Fibroblast of gingiva (primary cell): ENCODE measurements at places on chromosomes 1 and 21.

DNA sequence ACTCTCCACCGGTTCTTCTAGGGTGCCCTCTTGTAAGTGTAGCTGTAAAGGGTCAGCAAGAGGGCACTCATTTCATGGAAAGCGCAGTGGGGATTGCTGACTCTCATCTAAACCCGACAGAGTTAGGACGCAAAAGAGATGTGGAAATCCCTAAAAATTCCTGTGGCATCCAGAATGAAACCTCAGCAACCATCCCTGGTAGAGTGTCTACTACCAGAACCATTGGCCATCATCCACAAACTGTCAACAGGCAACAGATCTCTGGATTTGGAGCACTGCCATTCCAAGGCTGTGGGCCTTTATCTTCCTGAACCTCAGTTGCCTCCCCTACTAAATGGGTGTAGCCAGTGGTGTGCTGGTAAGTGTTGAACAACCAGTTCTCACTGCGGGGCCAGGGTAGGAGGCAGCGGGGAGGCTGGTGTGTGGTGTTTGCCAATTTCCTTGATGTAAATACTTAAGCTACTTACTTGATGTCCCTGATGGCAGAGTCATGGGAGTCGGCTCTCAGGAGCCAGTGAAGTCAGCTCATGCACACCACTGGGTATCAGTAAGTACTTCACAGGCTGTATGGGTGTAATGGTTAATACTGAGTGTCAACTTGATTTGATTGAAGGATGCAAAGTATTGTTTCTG, 195.8 kb downstream of the KAZN start:
- no peak for DNase-seq

- no peak for DNase-seq
Measured at GRCh38 chr1:229184066-229184465, 86.8 kb upstream of the RAB4A start.

DNA sequence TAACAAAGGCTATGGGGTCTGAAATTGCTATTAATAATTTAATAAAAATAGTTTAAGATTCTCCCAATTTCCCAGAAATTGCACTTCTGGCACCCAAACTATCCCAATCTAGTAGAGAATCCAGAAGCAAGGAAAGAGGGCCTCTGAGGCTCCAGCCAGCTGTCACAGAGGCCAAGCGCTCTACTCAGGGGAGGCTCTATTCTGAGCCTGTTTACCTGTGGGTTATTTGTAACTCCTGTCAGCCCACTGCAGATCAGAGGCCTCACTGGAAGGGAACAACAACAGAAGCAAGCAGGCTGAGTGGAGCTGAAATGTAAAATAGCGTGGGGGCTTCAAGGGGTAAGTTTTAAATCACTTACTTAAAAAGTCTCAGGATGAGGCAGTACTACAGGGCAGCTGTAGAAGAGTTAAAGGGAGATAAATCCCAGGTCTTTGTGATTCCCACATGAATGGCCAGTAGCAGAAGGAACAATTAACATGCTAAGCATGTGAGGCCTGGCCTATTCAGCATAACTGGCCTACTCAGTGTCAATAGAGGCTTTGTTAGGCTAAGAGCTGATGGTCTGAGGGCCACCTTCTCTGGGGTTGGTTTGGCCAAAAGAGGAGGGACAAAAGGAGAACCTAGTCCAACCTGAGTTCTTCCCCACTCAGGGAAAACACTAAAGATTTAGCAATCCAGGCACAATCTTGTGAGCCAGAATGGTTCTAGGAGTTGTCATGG, 12.8 kb downstream of the ZNF687 start:
- DNase-seq: no peak

DNA sequence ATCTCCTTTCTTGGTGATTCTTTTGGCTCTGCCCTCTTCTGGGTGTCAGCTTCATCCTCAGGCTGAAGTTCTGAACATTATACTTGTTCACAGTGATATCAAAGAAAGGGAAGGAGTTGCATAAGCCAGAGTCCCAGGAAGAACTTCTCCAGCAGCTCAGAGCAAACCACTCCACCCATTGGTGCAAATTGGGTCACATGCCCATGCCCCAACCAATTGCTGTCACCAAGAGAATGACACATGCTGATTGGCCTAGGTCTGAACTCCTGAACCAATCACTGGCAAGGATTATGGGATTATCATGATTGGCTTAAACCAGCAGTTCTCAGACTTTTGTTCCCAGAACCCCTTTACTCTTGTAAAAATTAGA, 256.5 kb upstream of the TMEM51 start:
- no peak for DNase-seq

GRCh38 chr1:21069549-21069948, 107.1 kb downstream of the EIF4G3 start:
- DNase-seq: peak; percentile 82

GRCh38 chr1:30335389-30335996, 387.9 kb downstream of the MATN1 start:
- no peak for DNase-seq

- peak; percentile 26 for DNase-seq
Measured at GRCh38 chr1:20725189-20726117, 7.0 kb downstream of the SH2D5 start.

DNA sequence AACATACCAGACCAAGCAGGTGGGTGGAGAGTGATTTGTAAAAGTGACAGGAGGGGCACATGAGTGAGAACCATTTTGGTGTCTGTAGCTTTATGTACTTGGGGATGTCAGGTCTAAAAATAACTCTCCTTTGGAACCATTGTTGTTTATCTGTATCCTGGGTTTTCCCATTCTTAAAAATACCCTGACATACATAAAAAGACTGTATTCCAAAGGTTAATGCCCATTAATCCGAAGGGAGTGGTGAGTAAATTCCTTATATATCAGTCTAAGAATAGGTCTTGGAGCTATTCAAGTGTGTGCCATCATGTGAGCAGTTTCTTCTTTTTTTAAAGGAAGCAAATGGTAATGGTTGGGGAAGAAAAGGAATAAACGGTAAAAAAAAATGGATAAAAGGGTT, 117.5 kb downstream of the TGFB2 start:
- no peak for DNase-seq

- no peak for DNase-seq
Measured at GRCh38 chr1:233491953-233492620, 121.8 kb upstream of the KCNK1 start.

DNA sequence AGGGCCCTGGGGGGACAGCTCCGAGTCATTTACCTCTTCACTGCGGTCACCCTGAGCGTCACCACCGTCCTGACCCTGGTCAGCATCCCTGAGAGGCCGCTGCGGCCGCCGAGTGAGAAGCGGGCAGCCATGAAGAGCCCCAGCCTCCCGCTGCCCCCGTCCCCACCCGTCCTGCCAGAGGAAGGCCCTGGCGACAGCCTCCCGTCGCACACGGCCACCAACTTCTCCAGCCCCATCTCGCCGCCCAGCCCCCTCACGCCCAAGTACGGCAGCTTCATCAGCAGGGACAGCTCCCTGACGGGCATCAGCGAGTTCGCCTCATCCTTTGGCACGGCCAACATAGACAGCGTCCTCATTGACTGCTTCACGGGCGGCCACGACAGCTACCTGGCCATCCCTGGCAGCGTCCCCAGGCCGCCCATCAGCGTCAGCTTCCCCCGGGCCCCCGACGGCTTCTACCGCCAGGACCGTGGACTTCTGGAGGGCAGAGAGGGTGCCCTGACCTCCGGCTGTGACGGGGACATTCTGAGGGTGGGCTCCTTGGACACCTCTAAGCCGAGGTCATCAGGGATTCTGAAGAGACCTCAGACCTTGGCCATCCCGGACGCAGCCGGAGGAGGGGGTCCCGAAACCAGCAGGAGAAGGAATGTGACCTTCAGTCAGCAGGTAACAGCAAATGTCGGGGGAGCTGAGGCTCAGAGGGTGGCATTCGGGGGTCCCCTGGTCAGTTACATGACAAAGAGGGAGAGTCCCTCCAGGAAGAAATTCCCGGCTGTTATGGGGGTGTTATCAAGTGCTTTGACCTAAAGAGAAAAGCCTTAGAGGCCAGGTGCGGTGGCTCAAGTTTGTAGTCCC, 12.6 kb downstream of the SLC45A1 start:
- no peak for DNase-seq

GRCh38 chr1:93395195-93395594, 49.5 kb downstream of the DR1 start:
- no peak for DNase-seq

- DNase-seq: no peak
Measured at GRCh38 chr1:28928314-28928941, 14.1 kb downstream of the EPB41 start.

GRCh38 chr1:108663074-108663473, 2.2 kb upstream of the HENMT1 start:
- no peak for DNase-seq

DNA sequence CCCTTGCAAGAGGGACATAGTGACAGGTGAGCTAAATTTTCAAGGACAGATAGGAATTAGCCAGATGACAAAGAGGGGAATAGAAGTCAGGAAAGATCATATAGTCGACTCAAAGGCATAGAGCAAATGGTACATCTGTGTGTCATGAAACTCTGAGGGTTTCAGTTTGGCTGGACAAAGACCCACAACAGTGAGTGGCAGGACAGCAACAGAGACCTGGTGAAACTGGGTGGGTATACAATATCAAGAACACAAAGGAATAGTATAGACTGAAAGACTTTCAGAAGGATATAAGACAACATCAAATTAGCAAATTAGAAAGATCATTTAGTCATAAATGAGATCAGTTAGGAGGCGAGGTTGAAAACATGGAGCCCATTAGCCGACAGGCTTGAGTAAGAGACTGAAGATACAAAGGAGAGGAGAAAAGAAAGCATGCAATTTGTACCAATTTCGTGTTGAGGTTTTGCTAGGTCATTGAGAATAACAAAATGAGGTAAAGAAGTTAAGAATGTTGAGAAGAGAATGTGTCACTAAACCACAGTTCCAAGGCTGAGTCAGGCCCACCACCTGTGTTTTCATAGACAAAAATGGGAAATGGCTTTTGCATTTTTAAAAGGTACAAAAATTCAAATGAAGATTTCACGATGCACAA, 213.8 kb downstream of the HHIPL2 start:
- DNase-seq: no peak

- peak; percentile 24 for DNase-seq
Measured at GRCh38 chr1:155083865-155084721, 5.5 kb downstream of the EFNA3 start.

GRCh38 chr1:24392982-24393650, 20.5 kb downstream of the STPG1 start:
- no peak for DNase-seq

DNA sequence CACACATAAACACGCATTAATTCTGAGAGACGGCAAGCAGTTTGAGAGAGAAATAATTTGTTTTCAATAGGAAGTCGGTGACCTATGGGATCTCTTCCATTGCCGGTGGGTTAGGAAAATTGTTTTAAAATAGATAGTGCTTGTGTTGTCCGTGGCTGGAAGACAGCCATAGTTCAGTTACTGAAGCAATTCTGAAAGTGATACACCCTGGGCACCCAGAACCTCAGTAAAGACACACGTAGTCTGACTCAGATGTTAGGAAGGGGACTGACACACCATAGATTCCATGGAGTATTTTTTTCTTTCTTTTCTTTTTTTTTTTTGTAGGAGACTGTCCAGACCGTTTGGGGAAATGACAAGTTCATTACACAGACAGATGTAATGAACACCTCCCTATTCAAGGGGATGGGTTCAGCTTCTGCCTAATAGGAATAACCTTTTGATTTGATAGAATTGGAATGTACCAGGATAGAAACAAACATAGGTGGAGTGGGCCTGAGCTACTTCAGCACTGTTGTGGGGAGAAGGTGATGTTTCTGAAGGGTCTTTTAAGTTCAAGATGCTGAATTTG, 1.6 kb downstream of the C1orf21 start:
- DNase-seq: peak; percentile 89

DNA sequence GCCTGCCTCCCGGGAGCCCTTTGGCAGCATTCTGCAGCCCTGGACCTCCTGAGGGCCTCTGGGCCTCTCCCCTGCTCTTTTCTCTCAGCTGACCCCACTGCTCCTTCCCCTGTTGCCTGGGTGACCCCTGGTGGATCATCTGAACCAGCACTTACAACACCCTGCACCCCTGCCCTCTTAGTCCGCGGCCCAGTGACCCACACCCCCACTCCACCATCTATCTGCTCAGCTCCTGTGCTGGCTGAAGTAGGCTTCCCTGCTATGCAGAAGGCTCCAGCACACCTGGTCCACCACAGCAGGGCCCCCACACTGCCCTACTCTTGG, 74.0 kb downstream of the DMRTA2 start:
- no peak for DNase-seq

DNA sequence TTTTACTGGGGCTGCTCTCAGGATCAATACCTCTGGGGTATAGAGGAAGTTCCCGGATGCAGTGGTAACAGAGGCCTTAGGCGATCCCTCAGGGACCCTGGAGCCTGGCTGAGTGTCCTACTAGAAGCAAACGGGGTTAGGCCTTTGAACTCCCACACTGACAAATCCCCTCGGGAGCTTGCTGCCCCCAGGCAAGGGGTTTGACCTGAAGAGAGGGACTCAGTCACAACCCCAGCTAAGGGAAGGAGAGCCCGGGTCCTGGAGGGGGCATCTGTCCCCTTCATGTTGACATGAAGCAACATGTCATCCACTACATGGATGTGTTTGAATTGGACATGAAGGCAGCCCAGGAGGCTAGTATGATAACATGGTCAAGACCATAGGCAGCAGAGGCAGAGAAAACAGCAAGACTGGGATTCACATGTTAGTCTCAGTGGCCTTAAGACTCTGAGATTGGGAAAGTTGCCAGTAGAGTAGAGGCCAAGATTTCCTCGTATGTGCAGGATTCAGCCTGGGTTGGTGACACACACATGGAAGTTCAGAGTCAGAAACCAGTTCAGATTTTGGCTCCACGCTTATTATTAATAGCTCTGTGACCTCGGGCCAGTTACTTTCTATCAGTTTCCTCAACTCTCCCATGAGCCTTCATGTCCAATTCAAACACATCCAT, 101.5 kb downstream of the KCNN3 start:
- no peak for DNase-seq

- peak; percentile 47 for DNase-seq
Measured at GRCh38 chr1:25821630-25822091, 1.9 kb downstream of the MTFR1L start.

DNA sequence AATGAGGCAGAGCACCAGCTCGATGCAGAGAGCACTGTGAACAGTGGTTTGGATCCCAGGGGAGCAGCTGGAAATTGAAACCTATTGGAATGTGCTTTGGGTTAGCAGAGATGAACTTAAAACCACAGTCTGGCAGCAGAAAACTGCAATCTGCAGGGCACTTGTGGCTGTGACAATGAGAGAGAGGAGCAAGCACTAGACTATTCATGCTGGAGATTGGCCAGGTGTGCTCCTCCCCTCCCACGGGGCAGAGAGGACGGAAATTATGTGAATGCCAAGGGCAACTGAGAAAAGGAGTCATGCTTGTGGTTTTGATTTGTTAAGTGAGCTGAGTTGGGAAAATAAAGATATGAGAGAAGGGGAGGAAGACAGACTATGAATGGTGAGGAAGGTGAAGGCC, 38.1 kb downstream of the HSD3B2 start:
- DNase-seq: peak; percentile 80

GRCh38 chr1:203302894-203303293, 2.4 kb upstream of the BTG2 start:
- DNase-seq: no peak

DNA sequence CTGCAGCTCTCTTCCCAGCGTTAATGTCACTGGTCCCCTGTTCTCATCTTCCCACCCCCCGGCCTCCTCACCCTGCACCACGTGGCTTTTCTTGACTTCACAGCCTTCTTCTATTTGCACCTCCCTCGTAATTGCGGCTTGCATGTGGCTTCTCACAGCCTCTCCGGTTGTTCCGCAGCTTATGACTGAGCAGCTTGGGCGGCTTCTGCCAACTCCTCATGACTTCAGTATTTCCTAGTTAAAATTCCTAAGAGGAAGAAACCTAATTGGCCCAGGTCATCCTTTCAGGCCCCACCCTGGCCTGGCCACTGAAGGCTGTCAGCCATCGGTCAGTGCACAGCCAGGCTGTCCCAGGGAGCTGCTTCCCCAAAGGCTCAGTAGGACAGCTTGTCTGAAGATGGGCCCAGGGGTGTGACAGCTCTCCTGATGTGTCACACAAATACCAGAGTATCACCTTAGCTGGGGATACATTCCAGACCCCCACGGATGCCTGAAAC, 8.6 kb upstream of the RERE start:
- no peak for DNase-seq
